Spinal cord (tissue), 10 donors: ENCODE measurements at places on chromosomes 6 and 20. TPM values are rescaled to one million over a fixed set of nuclear protein-coding genes. Genes with fewer than 3 reads are reported as not detected.
A peak's percentile ranks its signal among the peaks of the same experiment; 100 is the strongest.

GRCh38 chr20:62352402-62353288 is 14.5 kb downstream of the LAMA5 start:
- DNase-seq = peak; percentile 74

- DNase-seq = no peak
Measured at GRCh38 chr6:68400396-68400795, 234.7 kb upstream of the ADGRB3 start.

GRCh38 chr6:143007646-143008045 is 53.0 kb upstream of the AIG1 start:
- DNase-seq = no peak

DNA sequence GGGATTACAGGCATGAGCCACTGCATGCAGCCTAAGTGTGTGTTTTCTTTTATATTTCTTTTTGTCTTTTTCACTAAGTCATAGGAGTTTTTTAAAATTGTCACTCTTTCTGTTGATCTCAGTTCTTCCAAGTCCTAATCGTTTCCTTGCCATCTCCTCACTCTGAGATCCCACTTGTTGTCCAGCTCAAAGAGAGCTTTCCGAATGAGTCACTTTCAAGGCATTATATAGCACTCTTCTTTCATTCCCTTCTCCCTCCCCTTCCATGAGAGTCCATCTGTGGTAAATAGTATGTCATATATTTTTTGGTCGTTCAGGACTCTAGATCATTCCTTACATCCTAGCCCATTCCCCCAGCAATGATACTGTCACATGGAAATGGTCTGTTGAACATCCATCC is 4.3 kb downstream of the VAPB start:
- DNase-seq = no peak

GRCh38 chr20:37914672-37915433 is 11.9 kb downstream of the VSTM2L start:
- DNase-seq = peak; percentile 79

DNA sequence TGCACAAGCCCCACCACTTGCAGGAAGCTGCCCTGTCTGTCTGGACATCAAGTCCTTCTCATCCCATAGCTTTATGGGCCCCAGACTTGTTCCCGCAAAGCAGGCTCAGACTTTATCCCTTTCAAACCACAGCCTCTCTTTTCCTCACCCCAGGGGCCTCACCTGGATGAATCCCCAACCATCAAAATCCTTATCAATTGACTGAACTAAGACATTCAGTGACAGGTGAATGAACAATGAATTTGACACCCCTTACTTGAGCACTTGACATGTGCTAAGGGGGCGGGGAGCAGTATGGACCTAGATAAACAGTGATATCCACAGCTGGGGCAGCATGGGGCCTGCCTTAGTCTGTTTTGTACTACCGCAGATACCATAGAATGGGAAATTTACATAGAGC is 5.0 kb downstream of the RAB44 start:
- DNase-seq = no peak

ABHD16B gene
- total RNA-seq = not detected

BPIFB2 gene
- not detected for total RNA-seq

TMEM200A gene
- total RNA-seq = 8.8 TPM

NKAIN4 gene
- 38.7 TPM for total RNA-seq
